ENCODE measurements at places on chromosomes 6 and 20. TPM values are rescaled to one million over a fixed set of nuclear protein-coding genes. Genes with fewer than 3 reads are reported as not detected.

DNA sequence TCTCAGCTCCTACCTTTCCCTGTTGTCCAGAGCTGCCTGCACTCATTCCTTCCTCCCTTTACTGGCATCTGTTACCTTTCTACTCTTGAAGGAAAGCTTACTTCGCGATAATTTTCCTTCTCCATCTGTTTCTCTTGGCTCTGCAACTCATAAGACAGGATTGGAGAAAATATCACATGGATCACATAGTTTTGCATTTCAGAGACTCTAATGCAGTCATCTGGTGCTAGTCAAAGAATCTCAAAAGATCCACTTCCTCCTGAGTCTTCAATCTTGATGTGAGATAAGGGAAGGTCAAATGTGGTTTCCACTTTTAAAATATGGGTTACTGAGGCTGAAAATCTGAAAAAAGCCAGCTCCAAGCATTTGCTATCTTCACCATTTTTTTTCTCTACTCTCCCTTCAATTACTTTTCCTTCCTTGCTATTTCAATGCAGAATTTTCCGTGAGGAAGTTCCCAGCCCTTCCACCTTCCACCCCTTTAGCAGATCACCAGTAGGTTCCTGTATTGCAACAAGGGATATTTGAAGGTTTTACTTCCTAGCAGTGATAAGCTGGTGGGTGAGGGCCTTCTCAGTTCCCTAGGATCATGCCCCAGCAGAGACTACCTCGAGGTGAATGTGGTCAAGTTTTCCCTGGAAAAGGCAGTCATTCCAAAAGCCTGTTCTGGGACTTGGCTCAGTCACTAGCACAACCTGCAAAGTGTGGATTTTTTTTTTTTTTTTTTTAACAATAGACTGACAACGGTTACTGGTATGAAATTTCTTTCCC, 62.8 kb upstream of the LRRC1 start:
- DNase-seq, result no peak

DNA sequence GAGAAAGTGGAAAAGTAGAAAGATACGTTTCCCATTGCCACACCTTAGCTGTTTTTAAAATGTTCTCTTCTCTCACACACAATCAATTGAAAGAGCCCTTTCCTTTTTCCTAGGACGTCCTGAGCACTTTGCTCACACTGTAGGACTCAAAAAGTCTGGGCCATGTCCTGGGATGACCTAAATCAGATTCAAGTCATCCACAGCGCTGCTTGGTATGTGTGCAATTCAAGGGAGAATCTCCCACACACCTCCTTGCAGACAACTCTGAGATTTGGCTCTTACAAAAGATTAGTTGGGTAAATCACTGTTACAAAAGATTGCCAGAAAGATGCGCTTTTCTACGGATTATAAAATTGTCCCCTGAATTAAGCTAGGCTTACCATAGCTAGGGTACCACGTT, 130.1 kb downstream of the RNASET2 start:
- DNase-seq, result no peak

GRCh38 chr6:134178161-134179044, 126.0 kb upstream of the SLC2A12 start:
- peak; percentile 91 for DNase-seq

- no peak for DNase-seq
These were observed 22.2 kb downstream of the FKBP1A start for GRCh38 chr20:1370548-1371110.

GRCh38 chr6:36757206-36757605, 59.6 kb downstream of the RAB44 start:
- no peak for DNase-seq

GRCh38 chr20:51480507-51481270, 61.8 kb downstream of the NFATC2 start:
- no peak for DNase-seq

- no peak for DNase-seq
These were observed 232.9 kb downstream of the SYNE1 start for GRCh38 chr6:152404086-152404857.

- no peak for DNase-seq
These were observed 109.3 kb upstream of the AFDN start for GRCh38 chr6:167717455-167717854.

GRCh38 chr6:75941509-75941908, 131.0 kb downstream of the IMPG1 start:
- no peak for DNase-seq

DNA sequence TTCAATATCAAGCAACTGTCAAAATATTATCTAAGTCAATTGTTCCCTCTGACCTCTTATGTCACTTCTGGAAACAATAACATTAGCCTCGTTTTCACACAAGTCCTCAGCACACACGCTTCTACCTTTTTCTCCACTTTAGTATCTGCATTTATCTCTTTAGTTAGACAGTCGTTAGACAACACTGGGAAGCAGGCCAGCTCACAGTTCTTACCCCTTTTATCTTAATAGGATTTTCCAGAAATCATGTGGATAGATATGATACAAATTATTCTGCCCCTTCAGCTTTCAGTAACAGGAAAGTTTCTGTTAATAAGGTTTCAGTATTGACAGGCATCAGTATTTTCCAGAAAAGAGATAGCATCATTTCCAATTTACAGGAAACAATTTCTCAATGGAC, 25.9 kb upstream of the HAO1 start:
- no peak for DNase-seq

- no peak for DNase-seq
These were observed 99.9 kb downstream of the RTN4IP1 start for GRCh38 chr6:106529438-106529837.

GRCh38 chr20:36349384-36350170, 43.4 kb downstream of the DLGAP4 start:
- no peak for DNase-seq

- DNase-seq, result no peak
These were observed 96.8 kb upstream of the ATXN1 start for GRCh38 chr6:16857969-16858592.

DNA sequence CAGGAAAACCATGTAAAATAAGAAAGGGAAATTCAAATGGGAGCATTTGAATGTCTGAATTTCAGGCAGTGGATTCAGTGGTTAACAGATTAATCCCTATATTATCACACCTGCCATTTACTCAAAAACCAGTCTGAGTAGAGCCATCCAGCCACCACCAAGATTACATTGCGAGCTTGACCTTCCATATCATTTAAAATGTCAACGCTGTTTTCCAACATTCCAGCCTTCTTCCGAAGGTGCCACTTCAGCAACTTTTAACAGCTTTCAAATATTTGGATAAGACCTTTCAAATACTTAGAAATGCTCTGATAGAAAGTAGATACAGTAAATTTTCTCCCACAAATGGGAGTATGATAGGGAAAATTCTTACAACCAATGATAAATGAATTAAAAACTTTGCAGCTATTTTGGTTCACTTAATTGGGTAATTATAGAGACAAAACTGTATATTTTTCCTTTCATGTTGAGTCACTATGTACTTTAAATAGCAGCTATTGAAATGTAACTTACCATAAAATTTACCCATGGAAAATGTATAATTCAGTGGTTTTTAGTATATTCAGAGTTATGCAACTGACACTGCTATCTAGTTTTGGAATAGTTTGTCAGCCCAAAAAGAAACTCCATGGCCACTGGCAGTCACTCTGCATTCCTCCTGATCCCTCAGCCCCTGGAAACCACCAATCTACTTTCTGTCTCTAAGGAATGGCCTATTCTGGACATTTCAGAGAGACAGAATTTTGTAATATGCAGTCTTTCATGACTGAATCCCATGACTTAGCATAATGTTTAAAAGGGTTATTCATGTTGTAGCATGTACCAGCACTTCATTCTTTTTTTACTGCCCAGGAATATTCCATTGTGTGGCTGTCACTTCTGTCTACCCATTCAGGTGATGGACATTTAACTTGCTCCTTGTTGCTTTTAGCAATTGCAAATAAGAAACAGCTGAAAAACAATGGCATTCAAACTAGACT, 21.5 kb downstream of the EZR start:
- DNase-seq, result no peak

- no peak for DNase-seq
These were observed 32.6 kb upstream of the TULP4 start for GRCh38 chr6:158279615-158280014.

DNA sequence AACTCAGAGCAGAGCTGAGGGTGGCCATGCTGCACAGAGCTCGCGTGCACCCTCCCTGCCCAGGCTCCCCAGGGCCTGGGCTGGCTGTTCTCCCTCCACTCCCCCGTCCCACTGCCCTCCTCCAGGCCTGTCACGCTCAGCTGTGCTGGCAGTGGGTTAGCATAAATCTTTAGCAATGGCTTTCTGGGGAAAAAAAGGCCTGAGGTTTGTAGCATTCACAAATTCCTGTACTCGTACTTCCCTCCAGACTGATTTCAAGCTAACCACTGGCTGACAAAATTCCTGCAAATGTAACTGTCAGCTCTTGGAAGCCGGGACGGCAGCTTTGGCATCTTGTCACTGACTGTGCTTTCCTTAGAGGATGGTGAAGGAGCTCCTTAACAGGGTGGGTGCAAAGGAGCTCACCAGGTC, 22.3 kb upstream of the SMOC2 start:
- DNase-seq, result no peak

DNA sequence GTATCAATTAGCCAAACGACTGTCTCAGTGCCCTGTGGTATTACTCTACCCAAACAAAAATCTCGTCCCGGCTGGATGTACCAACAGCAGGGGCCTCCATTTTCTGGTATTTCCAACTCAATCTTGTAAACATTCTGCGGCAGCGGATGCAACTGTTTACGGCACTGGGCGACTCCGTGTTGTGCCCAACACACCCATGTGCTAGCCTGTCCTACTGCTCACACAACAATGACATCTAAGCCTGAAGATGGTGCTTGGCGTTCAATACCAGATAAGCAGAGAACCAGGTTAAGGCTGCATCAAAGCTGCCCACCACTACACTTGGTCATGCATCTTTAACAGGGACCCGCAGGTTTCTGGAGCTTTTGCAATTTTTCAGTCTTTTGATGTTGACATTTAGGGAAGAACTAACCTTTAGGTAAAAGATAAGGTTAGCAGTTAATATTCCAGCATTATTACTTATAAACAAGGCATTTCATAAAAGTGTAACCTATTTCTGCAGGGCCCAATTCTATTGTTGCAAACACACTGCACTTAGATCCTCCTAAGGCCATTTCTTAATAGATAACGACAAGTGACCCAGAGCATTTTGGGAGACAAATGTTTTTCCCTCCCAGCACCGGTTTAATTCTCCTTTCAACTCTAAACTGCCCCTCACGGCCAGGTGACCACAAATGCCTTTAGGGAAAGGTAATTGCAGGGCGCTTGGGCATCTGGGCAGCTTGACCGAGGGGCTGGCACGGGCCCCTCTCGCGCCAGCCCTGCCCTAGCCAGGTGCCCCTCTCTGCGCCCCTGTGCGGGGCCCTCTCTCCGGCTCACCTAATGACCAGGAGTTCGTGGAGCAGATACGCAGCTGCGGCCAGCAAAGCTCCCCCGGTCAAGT, 945 bp downstream of the FAXC start:
- no peak for DNase-seq

GRCh38 chr6:159759645-159760044, 2.2 kb upstream of the ACAT2 start:
- no peak for DNase-seq

DNA sequence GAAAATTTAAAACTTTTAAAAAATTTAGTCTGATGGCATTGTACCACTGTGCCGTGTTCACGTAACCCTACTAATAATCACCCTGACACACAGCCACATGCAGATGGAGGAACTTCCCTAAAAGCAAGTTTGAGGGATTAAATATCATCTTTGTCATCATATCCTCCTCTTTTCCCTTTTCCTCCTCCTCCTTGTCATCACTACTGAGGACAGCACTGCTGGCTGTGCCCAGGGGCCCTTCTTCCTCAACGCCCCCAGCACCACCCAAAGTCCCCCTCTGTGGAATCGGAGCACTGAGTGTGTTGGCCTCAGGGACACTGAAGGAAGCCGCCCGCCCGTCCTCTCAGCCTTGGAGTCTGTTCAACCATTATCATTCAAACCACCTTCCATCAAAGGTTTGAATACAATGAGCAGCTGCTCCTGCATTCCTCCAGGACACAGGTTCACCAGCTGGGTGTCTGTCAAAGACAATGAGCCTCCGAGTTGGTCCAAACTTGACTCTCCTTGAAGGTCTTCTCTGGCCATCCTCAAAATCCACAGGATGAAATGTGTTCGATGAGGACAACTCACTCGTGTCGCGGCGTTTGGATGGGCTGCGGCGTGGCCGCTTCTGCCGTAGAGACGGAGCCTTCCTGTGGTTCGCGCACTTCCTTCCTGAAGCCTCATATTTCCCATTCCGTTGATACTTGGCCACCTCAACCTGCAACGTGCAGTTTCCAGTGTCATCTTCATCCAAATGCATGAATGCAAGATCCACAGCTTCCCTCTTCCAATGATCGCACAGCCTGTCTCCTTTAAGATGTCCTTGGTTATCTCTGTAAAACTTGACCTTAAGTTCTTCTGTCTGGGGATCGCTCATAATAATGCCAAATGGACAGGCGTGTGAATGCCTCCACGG, 23.3 kb downstream of the NQO2 start:
- DNase-seq, result no peak

- no peak for DNase-seq
These were observed 50.9 kb downstream of the RPRD1B start for GRCh38 chr20:38084425-38084951.

DNA sequence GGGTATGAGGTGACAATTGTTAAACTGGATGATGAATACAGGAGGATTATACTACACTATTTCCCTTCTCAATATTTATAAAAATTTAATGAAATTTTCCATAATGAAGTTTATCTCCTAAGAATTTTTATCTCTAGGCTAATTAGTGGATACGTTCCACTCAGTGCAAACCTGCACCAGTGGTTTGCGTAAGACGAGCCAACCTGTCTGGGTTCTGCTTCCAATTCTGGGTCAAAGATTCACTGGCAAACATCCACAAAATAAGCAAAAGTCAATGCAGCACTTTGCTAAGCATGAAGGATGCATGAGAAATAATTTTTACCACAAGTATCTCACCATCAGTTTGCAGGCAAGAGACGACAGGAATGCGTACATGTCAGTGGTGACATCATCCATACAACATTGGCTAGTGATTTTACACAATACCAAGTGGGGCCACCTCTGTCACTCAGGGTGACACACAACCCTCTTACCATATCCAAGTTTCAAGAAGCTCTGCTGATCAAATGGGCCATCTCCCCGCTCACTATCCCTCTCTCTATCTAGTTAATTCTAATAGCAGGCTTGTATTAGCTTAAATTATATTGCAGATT, 51.7 kb downstream of the FAM50B start:
- no peak for DNase-seq

The BEND6 gene
- total RNA-seq, result 9.8 TPM

The ALDH5A1 gene
- total RNA-seq, result 4.0 TPM

The C6orf163 gene
- total RNA-seq, result 3.5 TPM

The TRAPPC3L gene
- total RNA-seq, result not detected

The VGLL2 gene
- total RNA-seq, result not detected

The NRN1 gene
- 15.9 TPM for total RNA-seq

The FHL5 gene
- total RNA-seq, result 56.0 TPM

The HLA-DQB2 gene
- 4.3 TPM for total RNA-seq

The GNMT gene
- total RNA-seq, result not detected

The OR2J3 gene
- not detected for total RNA-seq

The GRM1 gene
- not detected for total RNA-seq
